ENCODE measurements at places on chromosomes 3 and 15. TPM values are rescaled to one million over a fixed set of nuclear protein-coding genes. Genes with fewer than 3 reads are reported as not detected.
A peak's percentile ranks its signal among the peaks of the same experiment; 100 is the strongest.

DNA sequence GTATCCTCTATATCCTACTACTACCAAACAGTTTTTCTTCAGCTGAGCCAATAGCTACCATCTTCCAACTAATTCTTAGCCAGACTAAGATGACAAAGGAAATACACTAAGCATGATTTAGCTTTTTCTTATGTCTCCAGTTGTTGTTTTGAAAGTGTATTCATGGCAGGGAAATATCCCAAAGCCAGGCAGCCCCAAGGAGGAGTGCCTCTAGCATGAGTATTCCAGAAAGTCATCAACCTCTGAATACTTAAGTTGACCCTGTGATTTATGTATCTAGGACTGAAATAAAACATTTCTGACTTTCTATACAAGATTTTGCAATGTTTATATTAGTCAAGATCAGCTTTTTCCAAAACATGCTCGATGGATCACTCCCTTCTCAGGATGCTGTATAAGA is 449.1 kb downstream of the IL5RA start:
- H3K4me1 ChIP-seq: no peaks in the 10 kb centered on the region
- H3K4me3 ChIP-seq: no peak overlapping the region
- no peaks in the 10 kb centered on the region for H3K27me3 ChIP-seq

DNA sequence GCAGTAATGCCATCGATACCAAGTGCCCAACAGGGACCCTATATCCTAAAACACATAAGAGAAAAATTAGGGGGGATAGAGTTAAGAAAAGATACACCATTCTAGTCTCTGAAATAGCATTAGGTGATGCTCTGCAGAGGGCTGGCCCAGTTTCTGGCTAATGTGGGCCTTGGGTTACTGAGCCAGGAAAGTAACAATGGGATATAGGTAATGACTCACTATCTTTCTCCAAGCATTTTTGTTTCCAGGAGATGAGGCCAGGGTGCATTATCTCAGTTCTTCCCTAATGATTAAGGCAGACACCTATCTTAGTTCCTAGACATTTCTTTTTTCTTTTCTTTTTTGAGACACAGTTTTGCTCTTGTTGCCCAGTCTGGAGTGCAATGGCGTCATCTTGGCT is 50.0 kb downstream of the PRKAR2A start:
- H3K27ac ChIP-seq: no peak overlapping the region
- H3K4me1 ChIP-seq: no peaks in the 10 kb centered on the region
- H3K36me3 ChIP-seq: no peaks in the 10 kb centered on the region
- no peak for DNase-seq
- H3K27me3 ChIP-seq: no peaks in the 10 kb centered on the region
- no peak overlapping the region for H3K4me3 ChIP-seq

- H3K4me3 ChIP-seq: no peak overlapping the region
- no peak overlapping the region for H3K27ac ChIP-seq
- DNase-seq: no peak
Measured at GRCh38 chr15:84001037-84001436, 234.5 kb upstream of the GOLGA6L4 start.

ANKUB1 gene
- polyA plus RNA-seq: not detected

GRCh38 chr3:38662544-38662943 is 13.1 kb upstream of the SCN5A start:
- no peaks in the 10 kb centered on the region for H3K27me3 ChIP-seq
- no peak overlapping the region for H3K4me3 ChIP-seq
- no peaks in the 10 kb centered on the region for H3K4me1 ChIP-seq
- no peaks in the 10 kb centered on the region for H3K36me3 ChIP-seq
- DNase-seq: no peak

DNA sequence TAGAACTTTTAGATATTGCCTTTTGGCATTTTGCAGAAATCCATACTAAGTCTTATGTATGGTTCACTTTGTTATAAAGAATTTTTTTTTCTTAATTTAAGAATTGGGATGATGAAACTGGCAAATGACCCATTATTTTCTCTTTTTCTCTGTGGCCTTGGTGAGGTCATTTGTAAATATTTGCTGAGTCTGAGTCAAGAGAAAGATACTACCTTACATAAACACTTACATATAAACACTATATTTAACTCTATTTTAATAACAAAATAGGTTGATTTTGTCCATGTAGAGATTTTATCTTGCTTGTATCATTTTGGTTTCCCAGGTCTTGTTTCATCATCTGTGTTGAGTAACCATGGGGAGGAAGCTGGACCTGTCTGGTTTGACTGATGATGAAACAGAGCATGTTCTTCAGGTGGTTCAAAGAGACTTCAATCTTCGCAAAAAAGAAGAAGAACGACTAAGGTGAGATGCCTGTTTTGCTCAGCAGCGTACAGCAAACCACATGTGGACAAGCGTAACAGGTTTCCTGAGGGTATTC is 91.1 kb downstream of the MYRIP start:
- H3K36me3 ChIP-seq: no peaks in the 10 kb centered on the region
- DNase-seq: no peak
- no peak overlapping the region for H3K27ac ChIP-seq
- H3K4me3 ChIP-seq: no peak overlapping the region
- H3K27me3 ChIP-seq: no peaks in the 10 kb centered on the region

DNA sequence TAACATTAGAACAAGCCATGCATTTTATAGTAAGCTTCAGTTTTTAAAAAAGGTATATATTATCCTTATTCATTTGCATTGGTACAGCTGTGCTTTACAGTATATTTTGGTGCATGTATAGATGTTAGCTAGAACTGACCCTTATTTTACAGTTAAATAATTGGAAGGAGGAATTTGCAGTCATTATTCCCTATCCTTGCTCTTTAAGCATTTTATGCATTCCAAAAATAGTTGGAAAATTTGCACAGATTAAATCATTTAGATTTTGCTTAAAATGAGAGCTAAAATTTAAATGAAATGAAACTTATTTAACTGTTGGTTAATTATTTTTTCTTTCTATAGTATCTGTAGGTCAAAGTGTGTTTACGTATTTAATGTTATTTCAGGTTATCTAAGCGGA is 667.1 kb downstream of the NAALADL2 start:
- H3K4me3 ChIP-seq: peak overlapping the region; percentile 30
- H3K4me1 ChIP-seq: no peaks in the 10 kb centered on the region

GRCh38 chr3:188822411-188822810 is 349.4 kb upstream of the TPRG1 start:
- no peak for DNase-seq
- H3K27ac ChIP-seq: no peak overlapping the region
- no peaks in the 10 kb centered on the region for H3K36me3 ChIP-seq
- H3K27me3 ChIP-seq: no peaks in the 10 kb centered on the region
- no peak overlapping the region for H3K4me3 ChIP-seq

GRCh38 chr15:41573396-41573795 is 14.4 kb downstream of the TYRO3 start:
- no peak overlapping the region for H3K4me3 ChIP-seq
- H3K27ac ChIP-seq: no peak overlapping the region
- no peaks in the 10 kb centered on the region for H3K36me3 ChIP-seq
- no peaks in the 10 kb centered on the region for H3K27me3 ChIP-seq
- DNase-seq: no peak

GRCh38 chr3:127000761-127001160 is 17.8 kb downstream of the PLXNA1 start:
- peaks cover 16% of the 10 kb centered on the region for H3K4me1 ChIP-seq
- H3K27me3 ChIP-seq: no peaks in the 10 kb centered on the region
- DNase-seq: no peak
- H3K4me3 ChIP-seq: no peak overlapping the region
- no peak overlapping the region for H3K27ac ChIP-seq

DNA sequence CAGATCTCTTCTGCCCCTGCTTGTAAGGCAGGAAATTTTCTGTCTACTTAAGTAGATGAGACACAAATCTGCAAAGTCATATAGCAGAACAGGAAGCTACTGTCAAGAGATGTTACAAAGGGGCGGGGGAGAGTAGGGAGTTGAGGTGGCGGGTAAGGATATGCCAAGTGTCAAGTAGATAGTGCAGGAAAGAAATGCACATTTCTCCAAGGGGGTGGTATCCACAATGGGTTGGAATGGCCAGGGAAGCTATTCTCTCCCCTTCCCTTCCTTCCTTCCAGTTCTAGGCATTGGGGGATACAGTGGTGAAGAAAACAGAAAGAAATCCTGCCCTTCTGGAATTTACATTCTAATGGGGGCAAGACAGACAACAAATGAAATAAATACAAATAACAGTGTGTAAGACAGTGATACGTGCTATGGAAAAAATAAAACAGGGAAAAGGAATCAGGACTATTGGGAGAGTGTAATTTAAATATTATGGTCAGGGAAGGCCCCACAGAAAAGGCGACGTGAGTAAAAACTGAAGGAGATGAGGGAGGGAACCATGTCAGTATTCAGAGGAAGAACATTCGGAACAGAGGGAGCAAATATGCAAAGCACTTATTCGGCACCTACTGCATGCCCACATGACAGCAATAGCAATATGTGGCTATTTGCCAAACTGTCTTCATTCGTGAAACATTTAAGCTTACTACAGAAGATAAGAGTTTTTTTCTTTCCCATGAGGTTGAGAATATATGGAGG is 42.8 kb upstream of the RNU6-1 start:
- no peaks in the 10 kb centered on the region for H3K36me3 ChIP-seq
- H3K27ac ChIP-seq: no peak overlapping the region
- no peaks in the 10 kb centered on the region for H3K27me3 ChIP-seq
- no peak overlapping the region for H3K4me3 ChIP-seq
- no peak for DNase-seq

IGSF11 gene
- 8.9 TPM for polyA plus RNA-seq

DNA sequence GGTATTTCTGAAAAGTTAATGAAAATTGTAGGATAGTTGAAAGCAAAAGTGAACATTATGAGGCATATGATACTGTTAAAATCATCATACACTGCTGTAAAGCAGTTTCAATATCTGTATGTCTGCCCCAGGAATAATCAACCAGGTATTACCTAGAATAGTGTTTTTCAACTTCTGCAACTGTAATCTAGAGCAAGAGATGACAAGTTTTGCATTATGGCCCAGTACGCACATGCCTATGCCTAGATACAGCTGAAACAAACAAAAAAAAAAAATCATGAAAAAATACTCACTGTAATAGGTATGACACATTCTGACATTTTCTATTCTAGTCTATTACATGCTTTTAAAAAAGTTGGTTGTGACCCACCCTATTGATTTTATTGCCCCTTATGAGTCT is 240.7 kb upstream of the ST8SIA2 start:
- H3K36me3 ChIP-seq: no peaks in the 10 kb centered on the region
- no peak overlapping the region for H3K4me3 ChIP-seq
- no peak overlapping the region for H3K27ac ChIP-seq
- no peak for DNase-seq
- no peaks in the 10 kb centered on the region for H3K27me3 ChIP-seq

GRCh38 chr15:65335278-65336055 is 31.0 kb downstream of the RNU5B-1 start:
- H3K36me3 ChIP-seq: no peaks in the 10 kb centered on the region
- no peak overlapping the region for H3K27ac ChIP-seq
- DNase-seq: no peak
- no peaks in the 10 kb centered on the region for H3K4me1 ChIP-seq
- H3K4me3 ChIP-seq: no peak overlapping the region

DNA sequence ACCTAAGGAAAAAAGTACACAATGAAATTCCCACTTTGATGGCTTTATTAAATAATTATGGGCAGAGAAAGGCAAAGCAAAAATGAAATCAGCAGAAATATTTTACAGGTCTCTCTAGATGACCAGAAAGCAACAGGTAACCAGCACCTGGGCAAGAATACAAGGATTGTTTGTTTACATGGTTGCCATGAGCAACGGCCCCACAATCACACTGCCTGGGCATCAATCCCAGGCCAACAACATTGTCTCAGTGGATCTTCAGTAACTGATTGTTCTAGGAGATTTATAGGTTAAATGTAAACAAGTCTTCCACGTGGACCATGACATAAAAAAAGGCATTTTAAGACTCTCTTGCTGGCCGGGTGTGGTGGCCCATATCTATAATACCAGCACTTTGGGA is 82.6 kb downstream of the PDZRN3 start:
- H3K4me1 ChIP-seq: peaks cover 14% of the 10 kb centered on the region
- no peaks in the 10 kb centered on the region for H3K27me3 ChIP-seq
- H3K27ac ChIP-seq: no peak overlapping the region
- DNase-seq: no peak
- H3K36me3 ChIP-seq: no peaks in the 10 kb centered on the region

MYH15 gene
- polyA plus RNA-seq: 0.05 TPM

CLDN18 gene
- polyA plus RNA-seq: 0.08 TPM

- H3K36me3 ChIP-seq: no peaks in the 10 kb centered on the region
- H3K4me3 ChIP-seq: no peak overlapping the region
- H3K27ac ChIP-seq: no peak overlapping the region
- DNase-seq: no peak
Measured at GRCh38 chr15:43489191-43489590, 3.8 kb downstream of the TP53BP1 start.

TBC1D2B gene
- 122 TPM for polyA plus RNA-seq

GRCh38 chr15:31230630-31231485 is 95.8 kb upstream of the KLF13 start:
- H3K4me3 ChIP-seq: no peak overlapping the region
- no peaks in the 10 kb centered on the region for H3K36me3 ChIP-seq
- no peaks in the 10 kb centered on the region for H3K27me3 ChIP-seq
- H3K27ac ChIP-seq: no peak overlapping the region
- peaks cover 2% of the 10 kb centered on the region for H3K4me1 ChIP-seq

CCR4 gene
- polyA plus RNA-seq: 0.02 TPM

DNA sequence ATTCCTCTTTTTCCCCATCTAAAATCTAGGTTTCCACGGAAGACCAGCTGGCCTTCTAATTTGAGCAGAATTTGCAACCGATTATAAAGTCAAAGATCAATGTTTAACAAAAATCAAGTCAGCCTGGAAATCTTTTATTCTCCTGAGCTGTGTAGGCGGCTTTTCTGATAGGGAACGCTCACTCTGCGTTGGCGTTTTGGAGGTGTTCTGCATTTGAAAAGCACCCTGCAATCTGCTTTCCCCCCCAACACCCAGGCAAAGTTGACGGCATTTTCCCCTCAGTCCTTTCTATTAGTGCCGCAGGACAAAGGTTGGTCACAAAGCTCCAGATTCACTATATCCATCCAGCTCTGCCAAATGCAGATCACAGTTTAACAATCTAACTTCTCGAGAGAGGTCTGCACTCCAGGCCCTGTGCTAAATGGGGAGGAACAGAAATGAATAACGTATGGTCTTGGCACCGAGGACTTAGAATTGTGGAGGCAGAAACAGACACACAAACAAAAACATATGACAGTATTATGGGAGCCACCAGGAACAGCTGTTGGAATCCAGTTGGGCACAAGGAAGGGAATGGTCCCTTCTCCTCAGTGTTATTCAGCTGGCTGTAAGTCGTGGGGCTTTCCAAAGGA is 50.4 kb upstream of the LARS2 start:
- DNase-seq: no peak
- no peaks in the 10 kb centered on the region for H3K27me3 ChIP-seq
- no peak overlapping the region for H3K27ac ChIP-seq
- H3K4me3 ChIP-seq: no peak overlapping the region
- no peaks in the 10 kb centered on the region for H3K4me1 ChIP-seq

GRCh38 chr3:111617912-111618601 is 22.9 kb upstream of the ZBED2 start:
- no peaks in the 10 kb centered on the region for H3K36me3 ChIP-seq
- H3K27ac ChIP-seq: no peak overlapping the region
- no peaks in the 10 kb centered on the region for H3K4me1 ChIP-seq
- H3K27me3 ChIP-seq: no peaks in the 10 kb centered on the region

ACTRT3 gene
- polyA plus RNA-seq: 1.5 TPM

SYNPR gene
- not detected for polyA plus RNA-seq

CAMK2N2 gene
- polyA plus RNA-seq: 0.08 TPM
